ELR (cell line): ENCODE measurements at places on chromosomes 5 and 9.

DNA sequence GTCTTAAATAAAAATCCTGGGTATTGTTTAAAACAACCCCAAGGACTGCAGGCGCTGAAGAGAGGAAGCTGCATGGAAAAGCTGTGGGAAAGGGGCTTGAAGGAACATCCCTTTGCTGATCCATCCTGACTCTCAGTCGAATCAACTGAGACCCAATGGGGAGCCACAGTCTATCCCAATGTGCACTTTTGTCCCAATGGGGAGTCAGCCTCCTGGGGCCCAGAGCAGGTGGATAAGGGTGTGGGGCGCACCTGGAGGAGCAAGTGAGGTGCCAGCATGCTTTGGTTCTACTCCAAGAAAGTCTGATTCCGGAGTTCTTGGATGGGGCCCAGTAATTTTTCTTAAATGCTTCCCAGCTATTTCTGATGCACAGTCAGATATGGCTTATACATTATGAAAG lies 118.1 kb downstream of the COL23A1 start:
- no peak for DNase-seq

GRCh38 chr9:130713286-130713960 lies 19.8 kb downstream of the EXOSC2 start:
- DNase-seq = peak; percentile 67

DNA sequence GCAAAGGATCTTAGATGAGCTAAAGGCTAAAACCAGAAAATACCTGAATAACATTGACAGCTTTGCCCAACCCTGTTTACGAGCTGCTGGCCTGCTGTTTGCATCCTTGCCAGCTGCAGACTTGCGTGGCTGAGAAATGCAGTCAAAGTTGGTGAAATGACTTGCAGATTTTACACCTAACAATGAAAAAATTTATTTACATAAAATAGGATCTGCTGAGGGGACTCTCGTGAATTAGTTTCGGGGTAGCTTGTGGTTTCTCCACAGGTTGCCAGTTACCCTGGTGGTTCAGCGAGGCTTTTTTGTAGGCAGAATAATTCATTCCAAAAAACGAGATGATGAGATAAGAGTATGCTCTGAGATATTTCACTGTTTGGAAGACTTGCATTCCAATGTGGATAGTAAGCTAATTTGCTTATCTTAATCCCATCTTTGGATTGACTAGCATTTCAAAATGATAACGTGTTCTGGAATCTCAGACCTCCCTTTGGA lies 65.7 kb upstream of the FANCC start:
- DNase-seq = peak; percentile 94

GRCh38 chr9:92612292-92612691 lies 57.6 kb downstream of the IPPK start:
- no peak for DNase-seq

DNA sequence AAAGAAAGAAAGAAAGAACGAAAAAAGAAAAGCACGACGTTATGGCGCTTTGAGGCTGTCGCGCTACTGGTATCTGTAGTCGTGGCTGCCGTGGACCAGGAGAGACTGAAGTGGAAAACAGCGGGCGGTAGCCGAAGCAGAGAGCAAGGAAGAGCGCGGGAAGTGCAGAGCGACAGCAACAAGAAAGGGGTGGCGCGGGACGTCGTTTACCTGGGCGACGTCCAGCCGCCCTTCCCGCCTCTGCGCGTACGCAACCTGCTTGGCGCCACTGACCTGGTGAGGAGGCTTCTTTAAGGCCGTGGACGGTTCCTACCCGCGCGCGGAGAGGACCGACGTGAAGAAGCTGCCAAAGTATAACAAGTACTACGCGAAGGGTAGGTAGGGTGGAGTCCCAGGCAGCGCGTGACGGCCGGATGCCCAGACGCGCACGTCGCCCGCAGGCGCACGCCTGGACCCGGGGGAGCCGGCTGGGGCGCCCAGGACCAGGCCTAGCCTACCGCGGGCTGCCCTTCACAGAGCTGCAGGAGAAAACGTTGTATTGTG lies 15.4 kb downstream of the CCL28 start:
- no peak for DNase-seq

DNA sequence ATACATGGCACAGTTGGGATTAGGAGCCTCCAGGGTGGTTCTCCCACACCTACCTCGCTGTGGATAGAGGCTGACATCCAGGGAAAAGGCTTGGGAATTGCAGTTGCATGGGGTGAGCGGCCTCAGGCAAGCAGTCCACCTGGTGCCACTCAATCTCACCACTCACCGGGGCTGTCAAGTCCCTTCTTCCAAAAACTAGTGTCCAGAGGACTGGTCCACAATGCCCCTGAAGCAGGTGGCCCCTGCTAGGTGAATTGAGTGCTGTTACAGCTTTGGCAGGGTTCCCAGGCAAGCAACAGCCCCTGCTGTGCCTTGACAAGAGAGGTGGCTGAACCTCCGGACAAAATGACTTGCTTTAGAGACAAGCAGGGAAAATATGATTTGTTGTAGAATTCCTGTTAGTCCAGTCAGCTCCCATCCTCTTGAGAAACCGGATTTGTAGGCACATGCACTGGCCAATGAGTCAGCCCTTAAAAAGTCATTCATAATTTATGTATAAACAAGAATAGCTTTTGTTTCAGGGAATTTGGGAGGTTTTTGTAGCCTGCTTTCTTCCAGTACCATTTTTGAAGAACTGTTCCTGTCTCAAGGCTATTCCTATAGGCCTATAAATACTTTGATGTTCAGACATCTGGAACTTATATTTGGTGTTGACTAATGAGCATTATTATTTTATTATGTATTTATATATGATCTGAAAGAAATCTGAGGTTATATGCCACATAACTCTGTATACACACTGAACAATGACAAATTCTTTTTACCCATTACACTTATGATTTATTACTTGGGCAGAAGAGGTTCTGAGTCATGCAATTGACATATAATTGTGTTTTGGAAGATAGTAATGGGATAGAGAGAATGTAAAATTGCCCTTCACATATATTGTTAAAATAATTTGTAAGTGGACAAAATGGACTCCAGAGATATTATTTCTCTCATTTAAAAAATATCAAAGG lies 411.1 kb downstream of the ACTL7B start:
- DNase-seq = peak; percentile 98

DNA sequence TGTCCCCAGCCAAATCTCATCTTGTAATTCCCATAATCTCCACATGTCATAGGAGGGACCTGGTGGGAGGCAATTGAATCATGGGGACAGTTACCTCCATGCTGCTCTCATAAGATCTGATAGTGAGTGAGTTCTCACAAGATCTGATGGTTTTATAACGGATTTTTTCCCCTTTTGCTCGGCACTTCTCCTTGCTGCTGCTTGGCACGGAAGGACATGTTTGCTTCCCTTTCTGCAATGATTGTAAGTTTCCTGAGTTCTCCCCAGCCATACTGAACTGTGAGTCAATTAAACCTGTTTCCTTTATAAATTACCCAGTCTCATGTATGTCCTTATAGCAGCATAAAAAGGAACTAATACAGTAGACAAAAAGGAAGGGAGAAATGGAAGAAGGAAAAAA lies 76.7 kb upstream of the CCNG1 start:
- DNase-seq = no peak

DNA sequence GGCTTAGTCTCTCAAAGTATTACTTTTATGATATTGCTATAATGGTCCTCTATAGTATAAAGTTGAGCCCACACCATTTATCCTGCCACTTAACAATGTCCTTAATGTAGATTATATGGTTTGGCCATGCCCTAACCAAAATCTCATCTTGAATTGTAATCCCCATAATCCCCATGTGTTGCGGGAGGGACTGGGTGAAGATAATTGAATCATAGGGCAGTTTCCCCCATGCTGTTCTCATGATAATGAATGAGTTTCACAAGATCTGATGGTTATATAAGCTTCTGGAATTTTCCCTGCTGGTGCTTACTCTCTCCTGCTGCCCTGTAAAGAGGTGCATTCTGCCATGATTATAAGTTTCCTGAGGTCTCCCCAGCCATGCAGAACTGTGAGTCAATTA lies 498.8 kb downstream of the RAB3C start:
- no peak for DNase-seq

DNA sequence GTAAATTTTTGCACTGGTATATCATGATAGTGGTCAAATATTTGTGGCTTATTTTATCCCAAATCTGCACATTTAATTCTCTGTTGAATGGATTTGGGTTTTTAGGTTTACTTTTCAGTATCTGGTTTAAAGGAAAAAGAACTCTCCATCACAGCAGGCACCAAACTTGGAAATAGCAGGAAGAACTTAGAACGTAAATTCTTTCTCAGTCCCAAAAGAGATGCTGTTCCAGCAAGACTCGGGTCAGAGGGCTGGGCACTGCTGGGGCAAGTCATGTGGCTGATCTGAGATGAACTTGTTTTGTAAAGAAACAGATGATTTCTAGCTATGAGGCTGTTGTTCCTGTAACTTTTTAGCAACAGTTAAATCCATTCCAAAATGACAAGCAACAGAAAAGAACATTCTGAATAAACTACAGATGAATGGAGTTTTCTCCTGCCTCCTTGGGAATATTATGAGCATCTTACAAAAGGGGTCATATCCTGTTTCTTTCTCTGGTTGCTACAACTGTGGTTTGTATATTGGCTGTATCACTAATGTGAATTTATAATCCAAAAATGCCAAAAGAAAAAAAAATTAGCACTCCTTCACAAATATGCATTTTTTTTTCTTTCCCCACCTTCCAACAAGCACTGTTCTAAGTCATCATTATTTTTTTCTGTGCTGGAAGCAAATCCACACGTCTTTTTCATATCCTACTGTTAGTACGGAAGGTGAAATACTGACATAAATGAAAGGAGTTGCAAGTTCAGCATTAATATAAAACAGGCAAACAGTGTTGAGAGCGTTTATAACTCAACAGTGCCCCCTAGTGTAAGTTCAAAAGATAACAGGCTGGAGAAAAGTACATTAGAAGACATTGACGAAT lies 31.1 kb downstream of the OR2K2 start:
- peak; percentile 79 for DNase-seq

DNA sequence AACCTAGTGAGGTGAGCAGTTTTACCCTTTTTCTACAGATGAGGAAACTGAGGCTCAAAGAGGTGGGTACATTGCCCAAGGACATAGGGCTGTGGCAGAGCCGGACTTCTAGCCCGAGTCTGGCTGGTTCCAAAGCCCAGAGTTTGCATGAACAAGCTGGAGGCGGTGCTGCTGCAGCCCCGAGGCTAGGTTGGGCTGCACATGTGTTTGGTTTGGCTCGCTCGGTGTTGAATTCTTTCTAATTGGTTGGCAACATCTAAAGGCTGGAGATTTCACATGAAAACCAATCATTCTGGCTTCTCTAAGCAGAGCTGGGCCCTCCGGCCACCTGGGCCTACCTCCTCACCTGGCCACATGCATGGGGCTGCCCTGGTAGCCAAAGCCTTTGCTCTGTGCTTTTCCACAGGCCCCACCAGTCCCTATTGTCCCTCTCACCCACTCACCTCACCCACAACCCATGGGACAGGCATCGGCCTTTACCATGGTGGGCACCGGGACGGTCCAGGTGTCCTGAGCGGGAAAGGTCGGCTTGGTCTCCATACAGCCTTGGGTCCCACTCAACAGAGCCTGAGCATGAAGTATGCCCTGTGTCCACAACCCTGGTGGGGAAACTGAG lies 262.3 kb downstream of the NSG2 start:
- no peak for DNase-seq

DNA sequence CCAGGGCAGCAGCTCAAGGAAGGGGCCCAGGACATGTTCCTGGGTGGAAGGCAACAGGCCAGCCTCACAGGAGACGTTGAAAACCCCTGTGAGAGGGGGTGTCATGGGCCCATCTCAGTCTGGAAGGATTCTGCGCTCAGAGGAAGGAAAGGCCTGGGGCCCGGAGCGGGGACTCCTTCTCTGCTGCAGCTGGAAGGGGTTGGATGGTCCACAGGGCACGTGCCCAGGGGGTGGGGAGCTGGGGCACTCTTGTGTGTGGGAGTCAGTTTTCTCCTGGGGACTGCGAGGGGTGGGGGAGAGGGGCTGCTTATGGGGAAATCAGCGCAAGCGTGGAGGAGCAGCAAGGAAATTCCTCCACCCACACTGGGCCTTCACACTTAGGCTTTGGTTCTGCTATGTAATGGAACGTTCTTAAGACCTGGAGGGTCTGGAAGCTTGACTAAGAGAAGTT lies 2.9 kb upstream of the LPCAT1 start:
- DNase-seq = no peak

DNA sequence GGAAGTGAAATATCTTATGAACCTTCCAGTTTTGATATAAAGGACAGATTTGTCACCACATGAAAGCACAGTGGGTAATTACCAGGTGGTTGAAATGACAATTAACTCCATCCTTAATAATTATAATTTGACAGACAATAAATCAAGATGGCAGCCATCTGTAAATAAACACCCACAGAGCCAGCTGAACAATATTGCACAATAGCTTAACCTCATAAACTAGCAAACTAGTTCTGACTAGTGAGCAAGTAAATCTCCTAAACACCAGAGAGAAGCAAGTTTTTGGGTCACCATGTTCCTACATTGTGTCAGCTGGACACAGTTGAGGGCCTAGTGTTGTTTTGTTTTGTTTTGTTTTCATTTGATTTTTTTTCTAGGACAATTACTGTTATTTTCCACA lies 577.4 kb downstream of the ACTL7B start:
- DNase-seq = no peak

DNA sequence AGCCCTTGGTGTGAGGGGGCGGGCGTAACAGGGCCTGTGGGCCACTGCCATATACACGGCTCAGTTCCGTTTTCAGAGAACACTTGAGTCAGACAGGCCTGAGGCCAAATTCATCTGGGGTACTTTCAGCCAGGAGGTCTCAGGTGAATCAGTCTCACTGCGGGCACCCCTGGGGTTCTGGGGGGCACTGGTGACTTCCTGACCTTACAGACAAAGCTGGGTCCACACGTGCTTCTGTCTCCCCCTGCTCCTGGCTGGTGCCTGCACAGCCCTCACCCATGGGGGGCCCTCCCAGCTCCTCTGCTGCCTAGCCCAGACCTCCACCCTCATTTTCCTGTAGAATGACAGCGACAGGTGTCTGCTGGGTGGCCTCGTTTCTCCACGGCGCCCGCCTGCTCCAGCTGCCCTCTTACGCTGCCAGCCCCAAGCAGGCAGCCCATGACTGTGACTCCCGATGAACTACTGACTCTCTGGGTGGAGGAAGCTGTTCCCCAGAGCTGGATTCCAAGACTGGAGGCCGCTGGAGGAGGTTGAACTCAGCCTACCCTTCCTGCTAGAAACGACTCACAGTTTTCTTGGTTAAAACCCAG lies 374.1 kb upstream of the IRX4 start:
- DNase-seq = no peak

GRCh38 chr9:134203224-134203623 lies 38.9 kb upstream of the RNU6ATAC start:
- DNase-seq = no peak

- no peak for DNase-seq
These were observed 104.2 kb upstream of the RASEF start for GRCh38 chr9:83167126-83167525.

DNA sequence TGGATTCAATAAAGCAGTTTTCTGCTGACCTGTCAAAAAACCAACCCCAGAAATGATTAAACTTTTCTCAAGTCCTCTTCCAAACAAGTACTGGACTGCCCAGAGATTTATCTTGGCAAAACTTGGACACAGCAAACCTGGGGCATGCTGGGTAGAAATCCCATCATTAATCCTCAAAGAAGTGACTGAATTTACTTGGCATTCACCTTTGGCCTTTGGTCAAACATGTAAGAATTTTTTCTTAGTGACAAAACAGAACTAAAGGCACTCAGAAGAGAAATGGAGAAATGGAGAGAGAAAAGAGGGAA lies 248.6 kb upstream of the NREP start:
- DNase-seq = peak; percentile 58

GRCh38 chr5:37323607-37324006 lies 47.3 kb downstream of the NUP155 start:
- no peak for DNase-seq
